Stimulated activated CD4-positive, alpha-beta T cell treated with anti-CD3 and anti-CD28 coated beads, Interleukin-4, amount 100 ng/mL, for 4 hours (primary cell): ENCODE measurements at places on chromosomes 5 and 9.
A peak's percentile ranks its signal among the peaks of the same experiment; 100 is the strongest.

DNA sequence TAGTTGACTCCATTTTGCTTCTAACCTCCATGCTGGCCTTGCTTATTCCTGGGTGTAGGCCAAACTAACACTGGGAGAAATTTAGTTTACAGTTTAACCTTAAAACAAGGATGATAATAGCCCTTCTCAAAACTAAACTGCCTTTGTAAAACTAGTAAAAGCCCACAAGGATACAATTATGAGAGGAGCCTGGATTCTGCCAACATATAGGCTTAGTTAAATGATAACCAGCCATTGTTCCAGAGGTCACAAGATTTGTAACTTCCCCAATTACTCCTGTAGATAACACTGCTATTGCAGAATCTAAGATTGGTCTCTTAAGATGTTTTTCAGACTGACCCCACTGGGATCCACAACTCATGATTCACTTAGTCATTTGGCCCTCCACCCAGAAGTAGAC is 2300.3 kb upstream of the C9orf72 start:
- no peak for DNase-seq

DNA sequence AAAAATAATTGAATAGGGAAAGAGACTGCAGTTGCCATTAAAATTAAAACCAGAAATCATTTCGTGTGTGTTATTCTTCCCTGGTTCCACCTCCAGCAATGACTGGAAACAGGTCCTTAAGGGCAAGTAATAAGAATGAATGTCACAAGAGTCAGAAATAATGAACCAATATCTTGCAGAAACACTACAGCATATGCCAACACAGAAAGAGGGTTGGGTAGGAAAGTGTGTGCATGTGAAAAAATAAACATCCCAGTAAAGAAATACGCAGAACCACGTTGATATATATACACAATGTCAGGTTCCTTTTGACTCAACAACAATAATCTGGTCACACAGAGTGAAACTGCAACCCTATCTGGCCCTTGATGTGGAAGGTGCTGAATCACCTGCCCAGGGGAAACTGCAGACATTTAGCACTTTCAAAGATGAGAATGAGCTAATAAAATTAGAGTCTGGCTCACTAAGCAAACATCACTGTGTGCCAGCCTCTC is 15.0 kb downstream of the HMHB1 start:
- peak; percentile 5 for DNase-seq

- no peak for DNase-seq
Observed at GRCh38 chr5:469752-470483, 26.9 kb downstream of the EXOC3 start.

- no peak for DNase-seq
Observed at GRCh38 chr5:1879292-1880263, 3.1 kb downstream of the IRX4 start.

GRCh38 chr9:99451112-99451606 is 229.1 kb downstream of the SEC61B start:
- DNase-seq = no peak

DNA sequence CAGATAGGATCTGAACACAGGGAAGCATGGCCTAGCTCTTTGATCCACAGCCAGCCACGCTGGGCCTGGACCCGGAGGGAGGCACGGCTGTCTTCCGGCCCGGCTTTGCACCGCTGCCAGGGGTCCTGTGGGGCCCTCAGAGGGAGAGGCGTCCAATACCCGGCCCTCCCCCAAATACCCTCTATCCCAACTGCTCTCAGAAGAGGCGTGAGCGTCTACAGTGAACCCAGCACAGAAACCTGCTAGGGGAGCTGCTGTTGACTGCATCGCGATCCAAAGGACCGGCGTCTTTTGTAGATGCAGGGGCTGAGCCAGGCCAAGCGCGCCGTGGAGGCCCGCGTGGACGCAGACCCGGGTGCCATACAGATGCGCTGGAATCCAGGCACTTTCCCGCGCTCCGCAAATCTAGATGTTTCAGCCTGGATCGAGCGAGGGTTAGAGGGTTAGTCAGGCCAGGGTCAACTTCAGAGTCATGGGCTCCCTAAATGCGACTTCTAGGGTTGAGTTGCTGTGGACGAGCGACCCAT is 1.1 kb upstream of the TCF7 start:
- DNase-seq = no peak

- no peak for DNase-seq
Observed at GRCh38 chr5:127894461-127894860, 189.1 kb upstream of the SLC12A2 start.

- DNase-seq = no peak
Observed at GRCh38 chr9:135609366-135609955, 29.9 kb downstream of the GLT6D1 start.

GRCh38 chr5:5314626-5315025 is 107.9 kb upstream of the ICE1 start:
- no peak for DNase-seq

DNA sequence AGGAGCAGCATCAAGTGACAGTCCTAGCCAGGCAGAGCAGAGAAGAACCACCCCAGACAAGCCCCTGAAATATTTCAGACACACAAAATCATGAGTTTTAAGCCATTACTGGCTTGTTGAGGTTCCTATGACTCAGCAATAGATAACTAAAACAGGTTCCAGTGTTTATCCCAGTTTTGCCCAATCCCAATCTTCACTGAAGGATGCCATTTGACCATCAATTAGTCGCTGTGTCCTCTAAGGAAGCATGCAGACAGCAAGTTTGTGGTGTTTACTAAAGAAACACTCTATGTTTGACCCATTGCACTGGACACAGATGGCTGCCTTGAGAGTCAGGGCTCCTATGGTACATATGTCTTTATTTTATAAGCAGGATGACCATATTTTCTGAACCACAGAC is 186.7 kb downstream of the SYK start:
- no peak for DNase-seq

- DNase-seq = no peak
Observed at GRCh38 chr5:157100140-157100679, 8.6 kb downstream of the HAVCR2 start.

DNA sequence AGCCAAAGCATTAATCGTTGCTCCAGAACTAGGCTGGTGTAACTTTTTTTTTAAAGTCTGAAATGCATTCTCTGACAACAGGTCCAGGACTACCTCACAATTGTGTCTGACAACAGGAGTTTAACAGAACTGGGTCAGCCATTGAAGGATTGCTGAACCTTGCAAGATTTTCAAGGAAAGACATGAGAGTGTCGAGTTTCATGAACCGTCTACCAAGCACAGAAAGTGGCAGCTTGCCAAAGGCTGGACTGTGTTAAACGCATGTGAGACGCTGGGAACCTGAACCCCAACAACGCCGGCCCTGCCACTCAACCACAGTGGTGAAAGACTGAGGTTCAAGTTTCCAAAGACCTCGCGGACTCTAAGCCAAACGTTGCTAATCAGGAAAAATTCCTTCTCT is 79.1 kb downstream of the LHFPL2 start:
- no peak for DNase-seq

GRCh38 chr5:1112596-1113331 is 901 bp upstream of the SLC12A7 start:
- DNase-seq = no peak

- DNase-seq = no peak
Observed at GRCh38 chr5:102375272-102375671, 79.2 kb upstream of the SLCO4C1 start.

GRCh38 chr5:23411200-23411599 is 96.2 kb upstream of the PRDM9 start:
- no peak for DNase-seq

GRCh38 chr5:1967736-1968135 is 85.0 kb upstream of the IRX4 start:
- no peak for DNase-seq

GRCh38 chr5:157214415-157214814 is 33.8 kb downstream of the ITK start:
- DNase-seq = no peak

- peak; percentile 62 for DNase-seq
Observed at GRCh38 chr9:128034821-128035652, 32.1 kb downstream of the NAIF1 start.

DNA sequence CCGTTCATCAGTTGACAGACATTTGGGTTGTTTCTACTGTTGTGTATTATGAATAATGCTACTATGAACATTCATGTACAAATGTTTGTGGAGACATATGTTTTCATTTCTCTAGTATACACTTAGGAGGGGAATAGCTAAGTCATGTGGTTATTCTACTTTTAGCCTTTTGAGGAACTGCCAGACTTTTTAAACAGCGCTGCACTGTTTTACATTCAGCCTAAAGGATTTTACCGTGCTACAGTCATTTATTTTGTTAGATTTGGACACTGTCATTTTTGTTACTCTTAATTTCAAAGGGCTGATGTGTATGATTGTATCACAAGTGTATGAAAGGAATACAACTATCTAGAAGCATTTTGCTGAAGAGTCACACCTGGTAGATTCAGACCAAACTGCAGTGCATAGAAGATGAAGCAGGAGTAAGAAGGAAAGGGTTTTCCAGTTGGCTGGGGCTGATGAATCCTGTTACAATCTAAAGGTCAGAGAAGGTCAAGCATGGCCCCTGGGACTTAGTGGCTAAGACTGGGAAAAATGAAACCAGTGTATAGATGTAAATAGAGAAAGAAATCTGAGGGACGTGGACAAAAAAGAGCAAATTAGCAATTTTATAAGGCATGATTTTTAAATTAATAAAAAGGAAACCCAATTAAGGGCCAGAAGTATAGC is 509.7 kb downstream of the PSAT1 start:
- DNase-seq = no peak

GRCh38 chr9:114180696-114181606 is 25.6 kb downstream of the COL27A1 start:
- DNase-seq = no peak

GRCh38 chr5:141547488-141547887 is 58.6 kb downstream of the PCDHGC5 start:
- DNase-seq = no peak

DNA sequence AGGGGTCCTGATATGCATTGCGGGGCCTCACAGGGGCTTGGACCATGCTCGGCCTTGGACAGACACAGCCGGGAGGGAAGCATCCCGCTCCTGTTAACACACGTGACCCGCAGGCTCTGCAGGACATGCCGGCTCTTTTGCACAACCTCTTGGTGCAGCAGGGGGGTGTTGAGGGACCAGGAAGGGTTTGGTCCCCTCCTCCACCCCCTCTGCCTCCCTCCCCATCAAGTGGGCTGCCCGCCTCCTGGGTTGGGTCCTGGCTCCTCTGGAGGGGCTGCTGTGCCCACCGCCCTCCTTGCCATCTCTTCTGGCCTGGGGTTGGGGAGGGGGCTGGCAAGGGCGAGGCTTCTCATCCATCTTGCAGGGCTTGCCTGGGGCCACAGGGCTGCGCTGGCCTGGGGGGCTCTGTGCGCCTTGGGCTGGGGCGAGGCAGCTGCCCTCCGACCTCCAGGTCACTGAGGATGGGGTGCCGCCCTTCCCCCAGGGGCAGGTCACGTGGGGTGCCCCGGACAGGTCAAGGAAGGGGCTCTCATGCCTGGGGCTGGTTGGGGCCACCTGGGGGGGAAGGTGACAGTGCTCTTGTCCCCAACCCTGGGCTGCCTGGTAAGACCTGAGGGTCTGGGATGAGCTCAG is 16.8 kb upstream of the SLC9A3 start:
- no peak for DNase-seq

DNA sequence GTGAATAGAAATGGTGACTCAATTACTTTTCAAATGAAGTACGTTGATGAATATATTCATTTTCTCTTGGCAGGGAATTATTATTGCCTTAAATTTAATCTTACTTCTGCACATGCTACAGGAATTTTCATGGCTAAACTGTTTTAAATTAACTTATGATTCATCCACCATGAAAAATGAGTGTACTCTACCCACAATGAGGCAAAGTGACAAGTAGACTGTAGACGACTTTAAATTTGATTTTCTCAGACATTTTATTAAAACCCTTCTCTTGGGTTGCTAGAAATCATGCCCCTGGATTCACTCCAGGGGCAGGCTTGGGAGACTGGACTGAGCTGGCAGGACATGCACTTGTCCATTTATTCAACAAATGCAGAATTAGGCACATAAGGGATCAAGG is 23.5 kb upstream of the ERAP2 start:
- no peak for DNase-seq

DNA sequence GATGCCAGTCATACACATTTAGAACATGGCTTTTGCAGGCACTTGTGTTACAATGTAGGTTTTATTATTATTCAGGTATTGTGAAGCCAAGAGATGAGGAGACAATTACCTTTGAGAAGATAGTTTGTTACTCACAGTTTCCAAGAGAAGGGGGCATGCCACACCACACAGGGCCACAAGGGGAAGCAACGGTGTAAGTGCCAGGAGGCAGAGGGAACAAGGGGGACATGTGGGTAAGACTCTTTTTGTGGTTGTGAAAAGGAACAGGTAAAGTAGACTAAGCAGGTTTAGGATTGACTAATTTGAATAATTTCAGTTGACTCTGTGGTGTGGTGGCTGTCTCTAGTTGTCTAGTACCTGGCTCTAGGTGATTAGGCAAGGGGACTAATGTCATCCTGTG is 191.2 kb downstream of the TRPM6 start:
- DNase-seq = no peak

DNA sequence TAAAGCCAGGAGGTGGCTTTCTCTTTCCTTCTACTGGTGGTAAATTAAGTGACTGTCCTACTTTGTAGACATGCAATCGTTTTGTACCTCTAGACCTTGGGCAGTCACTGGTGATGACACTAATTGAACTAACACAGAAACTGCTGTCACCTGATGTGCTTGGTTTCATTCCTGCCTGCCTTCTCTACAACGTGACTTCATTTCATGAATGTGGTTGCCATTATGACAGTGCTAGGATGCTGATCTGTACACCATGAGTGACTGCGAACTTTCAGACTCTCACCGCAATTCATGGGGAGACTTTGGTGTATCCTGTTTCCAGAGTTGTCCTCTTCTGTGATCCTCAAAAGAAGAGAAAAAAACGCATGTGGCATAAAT is 47.5 kb downstream of the UBE2QL1 start:
- no peak for DNase-seq

- DNase-seq = no peak
Observed at GRCh38 chr5:104018299-104018698, 455.7 kb upstream of the NUDT12 start.

DNA sequence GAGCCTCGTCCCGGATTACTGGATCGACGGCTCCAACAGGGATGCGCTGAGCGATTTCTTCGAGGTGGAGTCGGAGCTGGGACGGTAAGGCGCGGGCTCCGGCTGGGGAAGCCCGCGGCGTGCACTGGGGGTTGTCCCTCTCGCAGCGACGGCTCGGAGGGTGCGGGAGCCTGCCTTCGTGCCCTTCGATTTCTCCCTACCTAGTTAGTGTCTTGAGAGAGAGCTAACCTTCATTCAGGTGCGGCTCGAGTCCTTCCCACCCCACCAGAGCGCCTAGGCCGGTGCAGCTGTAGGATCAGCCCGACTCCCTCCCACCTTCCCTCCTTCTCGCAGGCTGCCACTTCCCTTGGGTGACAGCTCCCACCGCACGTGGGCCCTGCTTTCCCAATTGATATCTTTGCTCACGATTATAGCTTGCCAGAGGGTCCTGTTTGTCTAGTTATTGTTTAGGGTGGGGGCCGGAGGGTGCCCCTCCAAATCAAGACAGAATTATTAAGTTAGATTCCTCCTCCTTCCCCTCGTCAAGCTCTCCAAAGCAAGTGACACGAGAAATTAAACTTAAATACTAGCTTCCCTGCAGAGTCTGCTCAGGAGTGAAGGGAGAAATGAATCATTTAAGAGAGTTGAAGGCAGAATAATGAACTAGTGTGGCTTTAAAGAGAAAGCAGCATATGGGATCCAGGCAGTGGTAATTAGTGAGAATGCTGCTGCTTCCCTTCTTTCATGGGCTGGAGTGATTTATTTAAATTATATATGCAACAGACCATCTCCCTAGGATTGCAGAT is 569 bp downstream of the CAMK4 start:
- DNase-seq = no peak
